ENCODE measurements at places on chromosomes 7 and 10.

DNA sequence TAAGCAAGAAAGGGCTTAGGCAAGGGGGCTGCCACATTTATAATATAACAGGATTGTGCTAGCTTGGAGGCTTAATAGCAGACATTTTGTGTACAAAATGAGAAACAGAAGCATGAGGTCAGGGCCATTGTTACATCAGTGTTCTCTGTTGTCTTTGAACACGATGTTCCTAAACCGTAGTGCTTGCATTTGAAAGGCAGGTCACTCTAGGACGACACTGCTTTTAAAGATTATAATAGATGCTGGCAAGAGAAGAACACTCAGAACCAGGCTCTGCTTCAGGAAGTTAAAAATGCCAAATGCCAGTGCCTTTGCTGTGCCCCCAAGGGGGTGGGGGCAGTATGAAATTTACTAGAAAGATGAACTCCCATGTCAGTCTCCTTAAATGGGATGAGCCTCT is 91.1 kb downstream of the SORCS3 start:
- DNase-seq: no peak

- no peak for DNase-seq
Observed at GRCh38 chr10:71257319-71257997, 45.1 kb downstream of the UNC5B start.

- DNase-seq: peak; percentile 18
Observed at GRCh38 chr10:90403211-90404000, 454.4 kb downstream of the HTR7 start.

GRCh38 chr7:134640842-134641715 is 5.6 kb upstream of the BPGM start:
- no peak for DNase-seq

All from NCI-H1092 (cell line).